NCI-H2029 treated with DMSO at 0.1 percent for 48 hours (cell line): ENCODE measurements at places on chromosomes 7 and 10.

- DNase-seq, result no peak
Measured at GRCh38 chr10:17685233-17685840, 41.4 kb downstream of the STAM start.

DNA sequence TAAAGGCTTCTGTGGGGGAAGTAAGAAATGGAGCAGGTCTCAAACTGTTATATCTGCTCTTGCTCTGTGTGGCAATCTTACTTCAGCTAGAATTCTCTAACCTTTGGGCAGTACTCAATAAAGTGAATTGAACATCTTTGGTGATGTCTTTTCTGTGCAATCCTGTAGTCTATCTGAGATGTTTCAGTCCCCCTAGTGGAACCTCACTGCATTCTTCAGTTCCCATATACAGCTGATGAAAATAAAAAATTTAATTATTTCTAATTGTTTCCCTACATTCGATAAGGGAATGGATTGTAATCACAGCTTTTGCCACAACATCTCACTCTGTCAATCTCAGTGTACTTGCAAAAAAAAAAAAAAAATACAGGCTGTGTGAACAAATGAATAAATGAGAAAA, 522.6 kb downstream of the DNAJB9 start:
- no peak for DNase-seq

GRCh38 chr7:7670490-7670889, 29.9 kb downstream of the UMAD1 start:
- DNase-seq, result no peak

DNA sequence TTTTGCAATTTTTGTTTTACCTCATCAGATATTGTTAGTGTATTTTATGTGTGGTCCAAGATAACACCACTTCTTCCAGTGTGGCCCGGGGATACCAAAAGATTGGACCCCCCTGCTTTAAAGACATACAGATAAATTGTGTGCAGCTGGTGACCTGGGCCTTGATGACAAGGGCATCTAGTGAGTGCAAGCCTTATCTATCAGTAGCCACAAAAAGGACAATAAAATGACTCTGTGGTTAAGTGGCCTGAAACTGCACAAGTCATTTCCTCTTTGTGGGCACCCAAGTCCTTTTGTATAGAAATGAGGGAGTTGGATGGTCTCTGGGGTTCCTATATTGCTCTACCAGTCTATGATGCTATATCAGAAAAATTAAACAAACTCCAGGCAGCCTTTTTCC, 98.1 kb downstream of the PARD3 start:
- no peak for DNase-seq

- DNase-seq, result peak; percentile 62
Measured at GRCh38 chr10:80078448-80079311, at the start of gene TMEM254. Gene TMEM254 (plus strand): TSS chr10:80078665. CDS start chr10:80078700, 35 bp downstream.

DNA sequence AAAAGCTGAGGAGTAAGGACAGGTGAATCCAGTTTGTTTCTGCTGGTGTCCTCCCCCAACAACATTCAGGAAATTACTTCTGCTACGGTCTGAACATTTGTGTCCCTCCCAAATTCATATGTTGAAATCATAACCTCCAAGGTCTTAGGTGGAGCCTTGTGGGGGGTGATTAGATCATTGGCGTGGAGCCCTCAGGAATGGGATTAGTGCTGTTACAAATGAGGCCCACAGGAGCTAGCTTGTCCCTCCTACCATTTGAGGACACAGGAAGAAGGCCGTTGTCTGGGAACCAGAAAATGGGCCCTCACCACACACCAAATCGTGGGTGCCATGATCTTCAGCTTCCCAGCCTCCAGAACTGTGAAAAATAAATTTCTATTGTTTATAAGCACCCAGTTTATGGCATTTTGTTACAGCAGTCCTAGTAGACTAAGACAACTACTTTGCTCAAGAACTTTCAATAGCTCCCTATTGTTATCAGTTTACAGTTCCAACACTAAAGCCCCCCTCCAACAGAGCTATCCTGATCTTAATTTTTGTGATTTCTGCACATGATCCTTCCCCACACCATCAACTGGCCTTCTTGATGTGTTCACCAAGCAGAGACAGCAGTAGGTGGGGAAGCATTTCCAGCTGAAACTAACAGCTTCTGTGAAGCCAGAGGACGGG, 2.1 kb upstream of the LRMDA start:
- no peak for DNase-seq
